ENCODE measurements at places on chromosomes 4 and X.

DNA sequence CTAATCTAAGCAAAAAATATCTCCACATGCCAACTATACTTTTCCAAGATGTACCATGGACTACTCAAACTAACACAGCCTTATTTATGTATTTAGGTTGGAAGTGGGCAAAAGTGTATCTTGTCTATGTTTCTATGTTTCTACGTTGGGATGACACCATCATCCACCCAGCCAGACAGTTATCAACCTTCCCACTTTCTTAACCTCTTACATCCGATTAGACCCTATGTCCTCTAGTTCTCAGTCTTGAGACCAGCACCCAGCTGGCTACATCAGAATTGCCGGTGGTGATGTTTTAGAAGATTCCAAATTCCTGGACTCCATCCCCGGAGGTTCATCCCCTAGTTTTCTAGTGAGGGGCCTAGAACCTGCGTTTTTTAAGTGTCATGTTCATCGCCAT, 1.0 kb upstream of the AASDH start:
- no peak for DNase-seq

GRCh38 chrX:69564665-69565064, 51.2 kb upstream of the EDA start:
- DNase-seq: no peak

GRCh38 chr4:7189475-7190277, 2.7 kb upstream of the SORCS2 start:
- DNase-seq: no peak

GRCh38 chrX:26778320-26778888, 562.4 kb downstream of the MAGEB5 start:
- no peak for DNase-seq

DNA sequence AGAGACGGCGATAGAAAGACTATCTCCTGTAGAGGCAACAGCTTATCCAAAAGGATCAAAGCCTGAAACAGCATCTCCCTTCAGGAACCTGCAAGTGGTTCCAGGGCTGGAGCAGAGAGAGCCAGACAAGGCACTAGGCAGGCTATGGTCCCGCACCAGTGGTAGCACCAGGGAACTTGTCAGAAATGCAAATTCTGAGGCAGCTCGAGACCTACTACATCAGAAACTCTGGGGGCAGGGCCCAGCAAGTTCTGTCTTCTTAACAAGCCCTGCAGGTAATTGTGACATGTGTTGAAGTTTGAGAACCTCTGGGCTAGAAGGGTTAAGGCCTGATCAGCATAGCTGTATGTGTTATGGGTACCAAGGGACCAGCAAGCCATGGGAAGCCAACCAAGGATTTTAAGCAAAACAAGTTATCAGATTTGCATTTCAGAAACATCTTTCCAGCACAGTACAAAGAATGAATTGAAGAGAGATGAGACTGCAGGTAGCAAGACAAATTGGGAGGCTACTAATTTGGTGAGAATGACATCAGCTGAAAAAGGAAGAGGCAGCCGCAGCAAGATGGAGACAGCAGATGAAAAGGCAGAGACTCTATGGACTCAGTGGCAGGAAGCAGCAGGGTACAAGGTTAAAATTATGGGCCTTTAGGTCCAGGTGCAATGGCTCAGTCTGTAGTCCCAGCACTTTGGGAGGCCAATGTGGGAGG, 139.7 kb downstream of the TSPAN5 start:
- DNase-seq: no peak

- DNase-seq: no peak
Observed at GRCh38 chr4:113537203-113537602, 224.3 kb downstream of the CAMK2D start.

- DNase-seq: no peak
Observed at GRCh38 chr4:57494821-57495220, 384.6 kb upstream of the IGFBP7 start.

DNA sequence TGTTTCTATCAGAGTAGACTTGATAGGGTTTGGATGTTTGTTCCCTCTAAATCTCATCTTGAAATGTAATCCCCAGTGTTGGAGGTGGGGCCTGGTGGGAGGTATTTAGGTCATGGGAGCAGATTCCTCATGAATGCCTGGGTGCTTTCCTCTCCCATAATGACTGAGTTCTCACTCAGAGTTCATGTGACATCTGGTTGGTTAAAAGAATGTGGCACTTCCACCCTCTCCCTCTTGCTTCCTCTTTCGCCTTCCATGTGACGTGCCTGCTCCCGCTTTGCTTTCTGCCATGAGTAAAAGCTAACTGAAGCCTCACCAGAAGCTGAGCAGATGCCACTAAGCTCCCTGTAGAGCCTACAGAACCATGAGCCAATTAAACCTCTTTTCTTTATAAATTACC, 47.3 kb upstream of the SRPX start:
- DNase-seq: no peak

DNA sequence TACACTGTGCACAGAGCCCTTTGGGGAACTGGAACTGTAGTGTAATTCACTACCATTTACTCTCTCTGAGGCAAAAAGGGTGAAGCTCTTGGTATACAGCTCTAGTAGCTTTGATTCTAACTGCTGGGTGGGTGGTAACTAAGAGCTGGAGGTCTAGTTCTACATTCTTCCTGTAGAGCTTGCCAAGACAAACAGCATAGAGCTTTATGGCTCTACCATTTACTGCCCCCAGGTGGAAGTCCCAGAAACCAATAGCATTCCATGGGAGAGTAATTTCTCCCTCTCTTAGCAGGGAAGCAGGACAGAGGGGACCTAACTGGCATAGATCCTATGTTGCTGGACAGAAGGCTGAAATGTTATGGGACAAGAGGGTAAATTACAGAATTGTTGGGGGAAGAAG, 26.7 kb downstream of the HDAC8 start:
- no peak for DNase-seq

GRCh38 chr4:183197140-183197539, 98.1 kb downstream of the WWC2 start:
- no peak for DNase-seq

GRCh38 chr4:96183611-96184010, 343.7 kb downstream of the PDHA2 start:
- no peak for DNase-seq

- DNase-seq: no peak
Observed at GRCh38 chr4:173535957-173536356, 5.9 kb upstream of the HAND2 start.

DNA sequence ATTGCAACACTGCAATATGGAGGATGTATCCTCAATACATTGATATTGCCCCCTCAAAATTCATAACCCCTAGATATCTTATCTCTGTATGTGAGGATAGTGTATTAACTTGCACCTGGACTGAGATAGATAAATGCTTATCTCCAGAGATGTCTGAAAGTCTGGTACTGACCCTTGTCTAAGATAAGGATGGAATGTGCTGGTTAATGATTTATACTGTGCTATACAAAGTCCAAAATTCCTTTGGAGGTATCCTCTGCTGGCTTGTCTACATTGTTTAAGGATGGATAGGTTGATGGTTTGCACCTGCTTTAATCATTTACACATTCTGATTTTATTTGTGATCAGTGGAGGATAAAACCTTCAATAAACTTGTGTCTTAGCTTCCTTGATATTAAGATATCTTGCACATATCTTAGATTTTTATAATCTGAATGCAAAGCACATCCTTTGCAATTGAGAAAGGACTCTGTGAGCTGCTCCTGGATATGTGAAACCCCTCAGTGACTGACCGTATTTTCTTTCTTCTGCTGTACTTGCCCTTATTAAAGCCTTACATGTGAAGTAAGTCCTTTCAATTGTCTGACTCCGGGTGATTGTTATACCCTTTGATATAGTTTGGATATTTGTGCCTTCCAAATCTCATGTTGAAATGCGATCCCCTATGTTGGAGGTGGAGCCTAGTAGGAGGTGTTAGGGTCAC, 430.3 kb upstream of the MAOA start:
- no peak for DNase-seq
